Fibroblast of skin of scalp (primary cell): ENCODE measurements at places on chromosomes 1 and 21.

- DNase-seq: no peak
Observed at GRCh38 chr1:212149566-212149965, 114.0 kb downstream of the DTL start.

DNA sequence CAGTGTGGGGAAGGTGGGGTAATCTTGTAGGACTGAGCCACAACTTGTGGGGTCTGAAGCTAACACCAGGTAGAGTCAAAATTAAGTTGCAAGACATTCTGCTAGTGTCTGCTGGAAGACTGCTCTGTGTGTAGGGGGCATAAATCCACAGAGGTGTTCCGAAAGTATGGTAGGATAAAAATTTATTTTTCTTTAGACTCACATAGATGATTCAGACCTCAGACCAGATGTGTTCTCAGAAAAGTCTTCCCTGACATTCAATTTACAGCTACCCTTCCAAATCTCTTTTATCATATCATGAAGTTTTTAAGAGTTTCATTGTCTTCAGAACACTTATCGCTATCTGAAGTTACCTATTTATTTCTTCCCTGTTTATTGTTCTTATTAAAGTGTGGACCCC, 21.3 kb downstream of the DUSP10 start:
- no peak for DNase-seq

- DNase-seq: peak; percentile 38
Observed at GRCh38 chr1:90707363-90707710, 9.8 kb downstream of the BARHL2 start.

- DNase-seq: no peak
Observed at GRCh38 chr1:76871355-76871974, 4.2 kb downstream of the ST6GALNAC5 start.

DNA sequence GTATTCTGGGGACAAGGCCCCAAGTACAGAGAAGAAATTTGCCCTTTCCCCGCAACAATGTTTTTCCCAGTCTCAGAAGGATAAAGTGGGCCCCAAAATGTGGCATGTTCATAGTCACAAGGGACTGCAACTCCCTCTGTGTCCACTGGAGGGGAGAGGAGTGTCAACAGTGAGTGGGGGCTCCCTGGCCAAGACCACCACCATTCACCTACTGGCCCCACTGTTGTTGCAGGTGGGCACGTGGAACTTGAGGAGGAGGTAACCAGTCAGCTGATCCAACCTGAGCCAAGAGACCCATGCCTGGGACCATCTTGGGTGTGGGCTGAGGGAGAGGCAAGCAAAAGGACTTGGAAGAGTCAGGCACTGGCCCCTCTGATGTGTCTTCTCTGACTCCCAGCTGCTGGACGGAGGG, 777 bp downstream of the NUDT17 start:
- DNase-seq: peak; percentile 34

GRCh38 chr1:178232949-178233348, 139.0 kb downstream of the RASAL2 start:
- DNase-seq: peak; percentile 64

DNA sequence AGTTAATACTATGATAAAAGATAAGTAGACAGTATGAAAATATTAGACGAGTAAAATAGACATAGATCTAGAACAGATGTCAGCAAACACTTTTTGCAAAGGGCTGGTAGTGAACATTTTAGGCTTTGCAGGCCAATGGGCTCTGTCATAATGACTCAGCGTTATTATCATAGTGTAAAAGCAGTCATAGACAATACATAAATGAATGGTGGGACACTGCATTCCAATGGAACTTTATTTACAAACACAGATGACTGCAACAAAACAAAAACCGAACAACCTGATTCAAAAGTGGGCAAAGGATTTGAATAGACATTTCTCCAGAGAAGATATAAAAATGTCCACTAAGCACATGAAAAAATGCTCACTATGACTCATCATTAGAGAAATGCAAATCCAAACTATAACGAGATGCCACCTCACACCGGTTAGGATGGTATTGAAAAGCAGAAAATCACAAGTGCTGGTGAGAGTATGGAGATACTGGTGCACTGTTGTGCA, 7.3 kb downstream of the GSTM5 start:
- DNase-seq: peak; percentile 66

- no peak for DNase-seq
Observed at GRCh38 chr1:90722874-90723589, 5.9 kb upstream of the BARHL2 start.

DNA sequence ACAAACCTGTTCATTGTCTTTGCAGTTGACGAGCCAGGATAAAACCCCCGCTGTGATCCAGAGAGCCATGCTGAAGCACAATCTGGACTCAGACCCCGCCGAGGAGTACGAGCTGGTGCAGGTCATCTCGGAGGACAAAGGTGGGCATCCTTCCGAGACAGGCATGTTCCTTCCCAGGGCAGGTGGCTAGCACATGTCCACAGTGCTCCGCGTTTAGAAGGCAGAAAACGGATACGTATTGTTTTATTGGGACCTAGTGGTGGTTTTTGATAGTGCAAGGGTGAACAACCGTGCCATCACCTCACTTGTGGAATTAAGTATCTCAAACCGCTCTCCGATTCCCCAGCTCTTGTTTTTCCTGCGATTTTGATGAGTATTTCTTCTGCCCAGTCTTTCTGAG, 115.3 kb downstream of the COLGALT2 start:
- DNase-seq: no peak

DNA sequence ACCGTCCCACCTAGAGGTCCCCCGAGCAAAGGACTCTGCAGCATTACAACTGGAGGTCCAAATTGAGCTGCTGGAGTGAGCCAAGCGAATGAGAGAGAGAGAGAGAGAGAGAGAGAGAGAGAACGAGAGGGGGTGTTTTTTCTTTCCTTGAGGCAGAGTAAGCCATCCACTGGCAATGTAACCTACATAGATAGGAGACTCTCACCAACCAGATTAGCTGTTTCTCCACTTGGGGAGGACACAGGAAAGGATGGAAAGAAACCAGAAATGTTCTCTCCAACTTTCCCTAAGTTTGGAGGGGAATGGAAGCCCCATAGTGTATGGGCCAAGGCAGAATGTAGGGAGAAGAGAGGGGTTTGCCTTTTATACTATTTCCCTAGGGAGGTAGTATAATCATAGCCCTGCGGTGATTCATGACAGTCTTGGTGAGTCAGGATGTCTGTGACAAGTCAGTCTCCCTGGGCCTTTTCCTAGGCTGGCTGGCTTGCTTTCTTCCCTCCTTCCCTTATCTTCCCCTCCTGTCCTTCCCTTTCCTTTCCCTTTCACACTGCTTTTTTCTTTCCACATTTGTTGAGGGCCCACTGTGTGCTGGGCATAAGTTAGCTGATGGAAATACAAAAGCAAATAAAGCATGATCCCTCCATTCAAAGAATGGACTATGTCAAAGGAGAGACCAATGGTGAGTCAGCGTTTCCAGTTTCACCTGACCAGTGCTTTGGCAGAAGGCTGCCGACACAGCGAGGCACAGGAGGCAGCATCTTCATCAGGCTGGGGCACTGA, 7.1 kb downstream of the FNDC7 start:
- peak; percentile 95 for DNase-seq

DNA sequence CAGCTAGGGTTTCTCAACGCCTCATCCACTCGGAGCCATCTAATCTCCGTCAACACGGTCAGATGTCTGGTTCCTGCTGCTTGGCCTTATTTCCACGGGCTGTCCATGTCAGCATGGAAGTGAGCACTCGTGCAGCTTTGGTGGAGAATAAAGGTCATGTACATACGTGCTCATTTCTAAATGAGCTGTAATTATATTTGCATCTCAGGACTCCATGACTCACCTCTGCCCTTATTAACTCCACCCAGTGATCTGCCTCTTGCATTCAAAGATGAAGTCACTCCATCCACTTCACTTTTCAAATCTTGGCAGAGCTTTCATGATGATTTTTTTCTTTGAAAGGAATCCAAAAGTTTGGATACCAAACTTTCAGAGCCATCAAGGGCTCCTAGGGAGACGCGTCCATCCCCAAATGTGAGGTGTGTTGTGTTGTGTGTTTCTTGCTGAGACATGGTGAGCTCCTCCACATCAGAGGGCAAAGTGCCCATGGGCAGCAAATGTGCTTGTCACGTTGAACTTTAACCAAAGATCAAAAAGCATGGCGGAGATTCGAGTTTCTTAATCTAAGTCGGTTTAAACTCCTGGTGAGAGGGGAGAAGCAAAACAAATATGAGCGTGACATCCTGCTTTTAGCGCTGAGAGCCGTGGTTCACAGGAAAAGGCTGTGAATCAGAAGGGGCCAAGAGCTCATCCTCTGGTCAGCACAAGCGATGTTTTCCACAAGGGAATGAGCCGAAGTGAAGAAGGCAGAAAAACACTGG, 68.6 kb upstream of the ERRFI1 start:
- DNase-seq: peak; percentile 77

GRCh38 chr1:21691739-21692138, 22.6 kb upstream of the RAP1GAP start:
- no peak for DNase-seq

GRCh38 chr1:46690931-46691421, 19.3 kb downstream of the TEX38 start:
- peak; percentile 35 for DNase-seq

DNA sequence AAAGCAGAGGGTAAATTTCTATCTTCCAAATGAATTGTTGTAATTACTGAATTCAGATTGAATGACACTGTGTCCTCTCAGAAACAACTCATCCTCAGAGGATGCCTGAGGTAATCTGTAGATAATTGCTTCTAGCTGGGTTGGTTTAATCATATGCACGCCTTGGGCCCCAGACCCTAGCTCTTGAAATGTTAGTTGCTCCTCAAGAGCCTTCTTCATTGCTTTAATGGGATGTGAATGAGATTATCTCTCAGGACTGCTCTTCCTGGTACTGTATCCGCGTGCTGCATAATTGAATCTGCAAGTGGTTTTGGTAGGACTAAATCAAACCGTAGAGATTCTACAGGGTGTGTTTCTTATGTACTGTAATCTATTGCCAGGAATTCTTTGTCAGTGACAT, 569.3 kb upstream of the NEGR1 start:
- DNase-seq: no peak

DNA sequence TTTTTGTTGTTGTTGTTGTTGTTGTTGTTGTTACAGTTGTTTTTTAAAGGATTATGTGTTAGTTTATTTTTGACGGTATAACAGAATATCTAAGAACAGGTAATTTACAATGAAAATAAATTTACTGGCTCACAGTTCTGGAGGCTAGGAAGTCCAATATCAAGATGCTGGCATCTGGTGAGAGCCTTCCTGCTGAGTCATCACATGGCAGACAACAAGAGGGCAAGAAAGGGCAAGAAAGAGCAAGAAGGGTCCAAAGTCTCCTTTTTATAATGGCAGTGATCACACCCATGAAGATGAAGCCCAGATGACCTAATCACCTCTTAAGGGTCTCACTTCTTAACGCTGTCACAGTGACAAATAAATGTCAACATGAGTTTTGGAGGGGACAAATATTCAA, 142.1 kb downstream of the NEGR1 start:
- no peak for DNase-seq

GRCh38 chr1:66278260-66279021, 255.5 kb upstream of the SGIP1 start:
- no peak for DNase-seq

DNA sequence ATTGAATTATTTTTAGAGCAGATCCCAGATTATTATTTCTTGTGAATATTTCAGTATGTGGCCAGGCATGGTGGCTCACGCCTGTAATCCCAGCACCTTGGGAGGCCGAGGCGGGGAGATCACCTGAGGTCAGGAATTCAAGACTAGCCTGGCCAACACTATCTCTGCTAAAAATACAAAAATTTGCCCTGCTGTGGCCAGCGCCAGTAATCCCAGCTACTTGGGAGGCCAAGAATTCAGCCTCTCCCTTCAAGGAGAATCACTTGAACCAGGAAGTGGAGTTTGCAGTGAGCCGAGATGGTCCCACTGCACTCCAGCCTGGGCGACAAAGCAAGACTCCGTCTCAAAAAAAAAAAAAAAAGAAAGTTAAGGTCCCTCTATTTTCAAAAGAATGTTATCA, 4.3 kb downstream of the OSBPL9 start:
- no peak for DNase-seq

DNA sequence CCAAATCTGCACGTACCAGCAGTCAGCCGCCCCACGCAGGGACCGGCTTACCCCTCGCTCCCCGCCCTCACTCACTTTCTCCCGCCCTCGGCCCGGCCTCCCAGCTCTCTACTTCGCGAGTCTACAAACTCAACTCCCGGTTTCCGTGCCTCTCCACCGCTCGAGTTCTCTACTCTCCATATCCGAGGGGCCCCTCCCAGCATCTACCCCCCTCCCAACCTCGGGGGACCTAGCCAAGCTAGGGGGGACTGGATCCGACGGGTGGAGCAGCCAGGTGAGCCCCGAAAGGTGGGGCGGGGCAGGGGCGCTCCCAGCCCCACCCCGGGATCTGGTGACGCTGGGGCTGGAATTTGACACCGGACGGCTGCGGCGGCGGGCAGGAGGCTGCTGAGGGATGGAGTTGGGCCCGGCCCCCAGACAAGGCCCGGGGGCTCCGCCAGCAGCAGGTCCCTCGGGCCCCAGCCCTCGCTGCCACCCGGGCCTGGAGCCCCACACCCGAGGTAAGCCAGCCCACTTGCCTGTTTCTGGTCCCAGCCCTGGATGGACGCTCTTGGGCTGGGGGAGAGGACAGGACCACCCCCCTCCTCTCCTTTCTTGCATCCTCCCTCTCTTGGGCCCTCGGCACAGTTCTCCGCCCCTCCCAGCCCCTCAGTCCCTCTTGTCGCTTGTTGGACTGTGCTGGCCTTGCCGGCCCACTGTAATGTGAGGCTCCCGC, at the start of gene ARTN:
ARTN (plus strand) TSS at position 416 of the 715 bp plus-strand sequence. CDS start 1,856 bp downstream, outside the sequence.
- no peak for DNase-seq

DNA sequence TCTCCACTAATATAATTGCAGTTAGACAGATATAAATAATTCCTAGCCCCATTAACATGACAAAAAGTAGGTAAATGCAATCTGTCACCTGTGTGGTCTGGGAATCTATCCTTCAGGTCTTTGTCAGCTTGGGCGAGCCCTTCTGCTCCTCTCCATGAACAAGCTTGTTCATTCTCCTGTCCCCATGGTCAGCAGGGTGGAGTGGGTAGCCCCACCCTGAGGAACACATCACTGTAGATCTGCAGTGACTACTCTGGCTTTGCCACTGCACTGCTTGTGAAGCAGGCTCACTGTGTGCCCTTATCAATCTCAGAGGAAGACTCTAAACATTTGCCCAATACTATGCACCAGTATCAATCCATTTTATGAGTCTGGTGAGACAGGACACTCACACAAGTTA, 279.0 kb downstream of the MATN1 start:
- no peak for DNase-seq

DNA sequence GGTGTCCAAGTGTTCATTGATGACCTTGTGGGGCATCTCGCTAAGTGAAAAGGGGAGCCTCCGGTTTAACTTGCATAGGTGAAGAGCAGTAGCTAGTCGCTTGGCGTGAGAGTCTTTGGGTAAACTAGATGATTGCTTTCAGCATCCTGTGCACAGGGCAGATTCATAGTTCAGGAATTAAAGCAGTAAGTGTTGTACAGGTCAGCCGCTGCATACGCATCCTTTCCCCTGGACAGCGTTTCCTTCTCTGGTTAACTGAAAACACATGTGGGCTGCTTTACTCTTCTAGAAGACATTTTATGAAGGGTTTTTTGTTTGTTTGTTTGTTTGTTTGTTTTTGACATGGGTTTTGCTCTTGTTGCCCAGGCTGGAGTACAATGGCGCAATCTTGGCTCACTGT, 12.1 kb downstream of the NDUFV3 start:
- peak; percentile 12 for DNase-seq
